Mucosa of gallbladder (tissue), 1 donor: ENCODE measurements at places on chromosomes 4 and X.

- DNase-seq, result no peak
Observed at GRCh38 chrX:13091111-13091765, 46.8 kb upstream of the FAM9C start.

GRCh38 chr4:109207061-109207460 lies 95.4 kb downstream of the COL25A1 start:
- no peak for DNase-seq

- DNase-seq, result peak; percentile 12
Observed at GRCh38 chr4:103046416-103047290, 27.1 kb upstream of the SLC9B1 start.

GRCh38 chrX:71195964-71196649 lies 26.9 kb upstream of the GJB1 start:
- no peak for DNase-seq

GRCh38 chrX:16743604-16744325 lies 24.4 kb downstream of the SYAP1 start:
- no peak for DNase-seq

DNA sequence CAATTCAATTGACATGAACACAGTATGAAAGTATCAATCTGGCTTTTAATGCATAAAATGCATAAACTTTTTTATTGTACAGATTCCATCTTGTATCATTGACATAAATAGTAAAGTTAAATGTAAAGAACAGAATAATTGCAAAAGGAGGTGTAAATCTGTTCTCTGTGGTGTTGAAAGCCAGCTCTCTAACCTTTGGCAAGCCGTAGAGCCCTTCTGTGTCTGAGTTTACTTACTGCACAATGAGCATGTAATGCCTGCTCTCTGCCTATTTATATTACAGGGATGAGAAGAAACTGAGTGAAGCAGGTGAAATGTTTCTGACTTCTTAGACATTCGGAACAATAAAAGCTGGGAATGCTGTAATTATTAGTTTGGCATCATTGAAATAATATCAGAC lies 389.3 kb upstream of the EPHA5 start:
- DNase-seq, result no peak

DNA sequence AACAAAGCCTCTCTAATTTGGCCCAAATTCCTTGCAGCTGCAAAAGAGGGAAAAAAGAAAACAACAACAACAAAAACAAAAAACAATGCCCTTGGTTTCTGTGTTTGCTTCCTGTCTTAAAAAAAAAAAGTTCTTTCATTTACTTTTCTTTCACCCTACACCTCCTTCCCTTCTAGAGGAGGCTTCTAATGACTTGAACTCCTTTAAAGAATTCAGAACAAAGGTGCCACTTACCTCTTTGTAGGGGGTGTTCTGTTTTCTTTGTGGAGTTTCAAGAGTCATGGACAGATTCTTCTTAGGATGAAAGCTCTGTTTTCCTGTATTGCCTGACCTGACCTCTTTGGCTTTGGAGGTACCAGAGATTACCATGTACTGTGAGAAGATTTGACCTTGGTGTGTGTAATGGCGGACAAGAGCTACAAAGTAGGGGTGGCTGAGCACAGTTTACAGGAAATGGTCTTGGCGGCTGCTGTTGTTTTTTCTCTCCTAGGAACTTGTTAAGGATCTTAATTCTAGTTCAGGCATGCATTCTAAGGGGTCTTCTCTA lies 72.4 kb upstream of the S100G start:
- no peak for DNase-seq

GRCh38 chr4:138410266-138410665 lies 168.1 kb upstream of the SLC7A11 start:
- no peak for DNase-seq

GRCh38 chr4:2263926-2264321 lies 2.0 kb upstream of the MXD4 start:
- DNase-seq, result no peak

DNA sequence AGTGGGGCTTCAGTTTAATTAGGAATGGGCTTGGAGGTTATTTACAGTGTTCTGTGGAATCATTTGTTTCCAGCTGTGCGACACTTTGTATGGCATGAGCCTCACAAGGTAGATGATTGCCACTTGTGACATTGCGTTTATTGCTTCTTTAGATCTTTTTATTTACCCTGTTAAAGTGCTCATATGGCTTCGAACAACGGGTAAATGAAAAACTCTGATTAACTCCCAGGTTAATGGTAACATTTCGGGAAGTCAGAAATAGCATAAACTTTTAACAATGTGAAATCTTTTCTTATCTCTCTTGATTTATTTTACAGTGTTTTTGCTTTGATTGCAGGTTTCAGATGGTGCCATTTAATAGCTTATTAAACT lies 494.3 kb downstream of the IDS start:
- no peak for DNase-seq

- no peak for DNase-seq
Observed at GRCh38 chr4:54227256-54228055, 1.6 kb upstream of the PDGFRA start.

DNA sequence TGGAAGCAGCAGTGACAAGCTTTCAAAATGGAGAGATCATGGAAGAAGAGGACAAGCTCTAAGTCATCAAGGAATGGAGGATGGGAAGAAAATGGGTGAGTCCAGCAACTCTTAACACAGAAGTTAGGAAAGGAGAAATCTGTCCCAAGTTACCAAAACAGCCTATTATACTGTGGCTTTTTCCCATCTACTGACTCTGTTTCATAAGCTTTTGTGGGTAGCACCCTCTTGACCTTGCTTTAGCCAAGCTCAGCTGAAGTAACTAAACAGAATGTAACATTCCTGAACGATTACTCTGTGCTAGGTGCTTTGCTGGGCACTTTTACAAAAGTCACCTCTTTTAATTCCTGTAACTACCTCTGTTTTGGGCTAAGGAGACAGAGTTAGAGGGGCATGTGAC lies 54.9 kb downstream of the MAP7D2 start:
- no peak for DNase-seq

GRCh38 chrX:10611441-10612090 lies 8.8 kb downstream of the MID1 start:
- DNase-seq, result no peak

DNA sequence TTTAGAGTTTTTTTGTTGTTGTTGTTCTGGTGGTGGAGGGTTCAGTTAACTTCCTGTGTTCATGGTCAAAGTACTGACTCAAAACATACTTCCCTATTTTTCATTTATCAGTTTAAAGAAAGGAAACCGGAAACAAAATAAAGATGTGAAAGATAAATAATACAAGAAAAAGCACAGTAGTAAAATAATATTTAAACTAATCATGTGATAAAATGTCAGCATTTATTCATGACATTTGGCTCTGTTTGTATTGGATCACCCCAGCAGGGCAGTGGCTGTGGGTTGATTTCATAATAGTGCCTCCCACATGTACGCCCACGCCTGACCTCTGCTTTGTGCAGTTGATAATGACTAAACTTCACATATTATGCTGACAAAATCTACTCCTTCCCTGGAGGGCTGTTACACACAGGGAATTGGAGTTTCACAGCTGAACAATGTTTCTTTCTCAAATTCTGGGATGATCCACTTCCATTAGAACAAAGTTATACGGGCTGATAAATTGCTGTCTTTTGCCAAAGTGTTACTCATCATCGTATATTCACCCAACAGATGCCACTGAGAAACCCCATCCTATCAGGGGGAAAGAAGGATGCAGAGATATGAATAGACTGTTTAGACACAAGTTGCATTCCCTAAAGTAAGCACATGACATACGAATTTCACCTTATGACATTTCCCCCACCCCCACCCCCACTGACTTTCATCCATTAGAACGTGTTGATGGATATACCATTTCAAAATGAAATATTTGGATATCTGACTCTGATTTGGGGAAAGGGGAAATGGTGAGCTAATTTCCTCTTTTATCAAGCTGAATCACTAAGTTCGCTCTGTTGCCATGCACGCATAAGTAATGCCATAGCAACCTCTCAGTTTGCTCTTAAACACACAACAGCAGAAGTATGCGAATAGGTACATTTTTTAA lies 48.3 kb downstream of the AMELX start:
- peak; percentile 61 for DNase-seq

DNA sequence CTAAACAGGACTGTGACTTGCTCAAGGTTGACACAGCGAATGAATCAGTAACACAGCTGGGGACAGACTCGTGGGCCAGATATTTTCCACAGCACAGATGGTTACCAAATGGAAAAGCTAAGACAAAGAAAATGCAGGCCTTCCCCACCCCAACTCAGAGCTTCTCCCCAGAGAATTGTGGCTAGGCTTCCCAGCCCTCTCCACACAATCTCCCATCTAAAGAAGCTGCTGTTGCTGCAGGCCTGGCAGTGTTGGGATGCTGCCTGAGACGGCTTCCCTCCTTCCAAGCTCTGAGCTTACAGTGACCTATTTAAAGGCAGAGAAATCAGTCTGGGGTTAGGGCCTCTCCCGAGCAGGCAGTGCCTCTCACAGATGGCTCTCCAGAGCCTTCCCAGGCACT lies 46.5 kb upstream of the PGRMC1 start:
- peak; percentile 21 for DNase-seq

GRCh38 chrX:45230410-45230809 lies 29.7 kb upstream of the DIPK2B start:
- DNase-seq, result no peak

DNA sequence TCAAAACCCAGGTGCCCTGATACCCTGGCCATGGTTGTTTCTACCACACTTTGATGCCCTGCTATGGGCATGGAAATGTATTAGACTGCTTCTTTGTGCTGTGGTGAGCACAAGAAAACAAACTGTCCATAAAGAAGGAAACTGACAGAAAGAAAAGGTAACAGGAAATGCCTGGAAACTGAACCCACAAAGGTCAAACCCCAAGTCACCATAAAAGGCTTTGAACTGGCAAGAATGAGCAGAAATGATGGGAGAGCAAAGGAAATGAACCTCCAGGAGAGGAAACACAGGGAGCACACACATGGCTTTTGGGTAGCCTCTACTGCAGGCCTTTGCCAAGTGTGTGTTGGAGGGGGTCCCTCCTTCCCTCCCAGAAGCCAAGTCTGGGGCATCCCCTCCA lies 35.0 kb downstream of the LHFPL1 start:
- DNase-seq, result no peak

- peak; percentile 27 for DNase-seq
Observed at GRCh38 chrX:69060631-69061408, 104.4 kb downstream of the PJA1 start.

- no peak for DNase-seq
Observed at GRCh38 chrX:153327561-153327960, 6.0 kb upstream of the PNMA6F start.

GRCh38 chr4:88998001-88998400 lies 59.0 kb downstream of the FAM13A start:
- no peak for DNase-seq

DNA sequence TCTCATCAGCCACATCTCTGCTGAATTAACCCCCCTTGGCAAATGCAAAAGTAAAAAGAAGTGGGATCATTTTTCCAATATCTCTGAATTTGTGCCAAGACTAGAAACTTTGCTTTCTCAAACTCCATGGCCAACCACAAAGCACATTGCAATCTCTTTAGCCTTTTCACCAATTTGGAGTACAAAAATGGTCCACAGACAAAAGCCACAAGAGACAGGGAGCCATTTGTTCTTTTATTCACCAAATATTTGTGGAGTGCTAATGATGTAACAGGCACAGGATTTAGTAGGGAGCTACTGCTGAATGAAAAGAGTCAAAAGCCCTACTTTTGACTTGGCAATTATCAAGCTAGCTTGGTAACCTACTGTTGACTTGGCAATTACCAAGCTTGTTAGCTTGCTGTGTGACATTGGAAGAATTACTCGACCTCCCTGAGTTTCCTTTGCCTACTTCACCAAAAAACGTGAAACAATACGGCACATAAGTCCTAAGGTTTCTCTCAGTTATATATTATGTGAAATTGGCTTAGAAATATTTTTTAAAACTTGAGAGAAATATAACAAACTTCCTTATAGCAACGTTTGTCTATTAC lies 97.1 kb upstream of the KLF3 start:
- DNase-seq, result no peak

DNA sequence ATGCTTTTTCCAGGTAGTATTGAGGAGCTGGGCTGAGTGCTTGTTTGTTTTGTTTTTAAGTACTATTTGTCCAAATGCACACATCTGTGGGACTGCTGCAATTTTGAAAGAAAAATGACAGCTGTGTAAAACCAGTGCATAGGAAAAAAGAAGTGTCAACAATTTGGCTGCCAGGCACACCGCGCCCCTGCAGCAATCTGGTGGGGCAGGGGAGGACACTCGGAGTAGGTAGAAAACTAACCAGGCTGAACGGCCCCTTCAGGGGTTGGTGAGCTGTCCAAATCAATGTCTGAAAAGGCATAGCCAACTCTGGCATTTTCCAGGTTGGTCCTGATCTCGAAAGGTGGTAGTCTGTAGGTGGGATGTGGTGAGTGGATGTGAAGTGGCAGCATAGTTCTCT lies 1.1 kb downstream of the LDOC1 start:
- DNase-seq, result no peak

DNA sequence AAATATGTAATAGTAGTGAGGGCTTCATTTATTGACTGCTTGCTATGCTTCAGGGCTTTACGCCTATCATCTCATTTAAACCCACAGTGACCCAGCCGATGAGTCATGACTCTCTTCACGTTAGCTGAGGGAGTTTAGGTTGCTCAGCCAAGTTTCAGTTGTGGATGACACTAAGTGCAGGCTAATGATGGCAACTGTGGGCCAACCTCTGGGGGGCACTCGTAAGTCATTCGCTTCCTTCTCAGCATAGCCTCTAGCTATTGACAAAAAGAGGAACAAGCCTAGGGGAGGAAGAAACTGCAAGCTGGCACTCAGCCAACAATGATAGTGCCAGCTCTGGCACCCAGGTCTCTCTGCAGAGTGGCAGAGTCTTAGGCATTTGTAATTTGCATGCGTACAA lies 325.0 kb downstream of the ARHGAP10 start:
- DNase-seq, result peak; percentile 74

GRCh38 chr4:8769645-8770517 lies 101.8 kb downstream of the HMX1 start:
- DNase-seq, result no peak

GRCh38 chr4:83012200-83012686 lies 1.6 kb upstream of the LIN54 start:
- DNase-seq, result peak; percentile 18

DNA sequence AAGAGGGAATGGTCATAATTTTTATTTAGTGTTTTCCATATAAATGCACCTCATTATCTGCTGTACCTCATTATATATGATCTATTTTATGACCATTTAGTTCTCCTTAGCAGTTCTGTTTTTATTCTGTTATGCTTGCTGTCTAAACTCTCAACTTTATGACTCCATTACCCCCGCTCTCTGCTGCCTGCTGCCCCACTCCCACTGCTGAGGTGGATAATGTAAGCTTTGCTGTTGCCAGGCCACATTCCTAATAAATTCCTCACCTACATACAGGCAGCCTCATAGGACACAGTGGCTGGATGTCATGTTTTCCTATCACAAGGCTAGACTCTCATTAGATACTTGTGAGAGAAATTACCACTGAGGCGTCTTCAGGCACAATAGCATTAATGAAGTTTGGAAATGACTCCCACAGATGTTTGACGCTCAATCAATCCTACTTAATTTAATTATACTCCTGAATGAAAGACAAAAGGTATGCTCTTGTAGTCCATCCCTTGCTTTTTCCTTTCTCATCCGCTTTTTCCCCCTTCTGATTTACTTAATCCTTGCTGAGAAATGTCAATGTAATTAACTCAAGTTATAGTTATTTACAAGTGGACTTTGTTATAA lies 497.5 kb upstream of the IGFBP7 start:
- no peak for DNase-seq
